ENCODE measurements at places on chromosomes 3 and 15.

DNA sequence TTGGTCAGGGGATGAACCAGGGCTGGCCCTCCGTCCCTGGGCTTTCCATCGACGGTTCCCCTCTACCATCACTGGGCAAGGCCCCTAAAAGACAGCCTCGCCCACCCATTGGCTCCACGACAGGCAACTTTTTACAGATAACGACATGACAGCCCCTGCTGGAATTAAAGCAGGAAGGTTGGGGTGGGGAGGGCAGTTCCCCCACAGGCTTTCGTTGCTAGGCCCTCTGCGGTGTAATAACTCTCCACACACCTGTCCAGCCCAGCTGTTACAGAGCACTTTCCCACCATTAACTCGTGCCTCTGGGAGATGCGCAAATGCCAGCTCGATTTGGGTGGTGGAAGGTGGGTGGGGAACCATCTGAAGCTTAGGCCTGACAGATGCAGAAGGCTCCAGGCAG lies 264.2 kb upstream of the TLE3 start:
- no peak for DNase-seq

GRCh38 chr15:93553167-93553935 lies 464.3 kb upstream of the RGMA start:
- DNase-seq, result no peak

- no peak for DNase-seq
Observed at GRCh38 chr3:133667118-133667517, 5.4 kb upstream of the TOPBP1 start.

DNA sequence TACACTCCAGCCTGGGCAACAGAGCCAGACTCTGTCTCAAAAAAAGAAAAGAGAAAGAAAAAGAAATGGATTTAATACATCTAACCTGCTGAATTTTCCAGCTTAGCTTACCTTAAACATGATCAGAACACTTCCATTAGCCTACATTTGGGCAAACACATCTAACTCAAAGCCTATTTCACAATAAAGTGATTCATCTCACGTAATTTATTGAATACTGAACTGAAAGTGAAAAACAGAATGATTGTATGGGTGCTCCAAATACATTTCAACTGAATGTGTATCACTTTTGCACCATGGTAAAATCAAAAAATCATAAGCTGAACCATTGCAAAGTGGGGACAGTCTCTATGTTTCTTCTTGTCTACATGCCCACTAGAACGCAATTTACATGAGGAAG lies 9.0 kb downstream of the PIK3R4 start:
- no peak for DNase-seq

Measured in HFFc6 (cell line).